ENCODE measurements at places on chromosomes 7 and 10. TPM values are rescaled to one million over a fixed set of nuclear protein-coding genes. Genes with fewer than 3 reads are reported as not detected.

GRCh38 chr7:158728911-158729645 lies 24.5 kb upstream of the NCAPG2 start:
- peaks cover 22% of the 10 kb centered on the region for H3K36me3 ChIP-seq
- no peak for DNase-seq
- peaks cover 10% of the 10 kb centered on the region for H3K4me1 ChIP-seq
- no peak overlapping the region for H3K4me3 ChIP-seq
- H3K27ac ChIP-seq: no peak overlapping the region

DNA sequence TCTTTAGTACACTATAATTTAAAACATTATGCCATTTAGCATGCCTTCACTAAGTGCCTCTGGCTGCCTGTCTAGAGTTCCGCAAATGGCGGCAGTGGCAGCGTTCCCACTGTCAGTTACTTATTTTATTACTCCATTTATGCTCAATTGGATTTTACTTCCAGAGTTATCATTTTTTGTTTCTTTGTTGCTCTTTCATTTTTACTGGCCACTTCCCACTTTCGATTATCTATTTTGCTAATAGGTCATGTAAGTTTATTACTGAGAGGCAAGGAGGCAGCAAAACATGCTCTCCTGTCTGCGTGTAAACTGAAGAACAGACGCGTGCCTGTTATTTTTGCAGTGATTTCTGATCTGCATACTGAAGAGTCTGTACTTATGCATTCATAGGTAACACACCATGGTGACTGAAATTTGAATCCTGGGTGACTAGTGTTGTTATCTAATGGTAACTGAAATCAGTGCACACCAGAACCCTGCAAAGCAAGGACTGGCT lies 23.1 kb downstream of the KDM7A start:
- H3K27me3 ChIP-seq: no peaks in the 10 kb centered on the region
- no peak for DNase-seq
- no peak overlapping the region for H3K4me3 ChIP-seq
- peaks cover 4% of the 10 kb centered on the region for H3K4me1 ChIP-seq

LIPM gene
- not detected for polyA plus RNA-seq

DNA sequence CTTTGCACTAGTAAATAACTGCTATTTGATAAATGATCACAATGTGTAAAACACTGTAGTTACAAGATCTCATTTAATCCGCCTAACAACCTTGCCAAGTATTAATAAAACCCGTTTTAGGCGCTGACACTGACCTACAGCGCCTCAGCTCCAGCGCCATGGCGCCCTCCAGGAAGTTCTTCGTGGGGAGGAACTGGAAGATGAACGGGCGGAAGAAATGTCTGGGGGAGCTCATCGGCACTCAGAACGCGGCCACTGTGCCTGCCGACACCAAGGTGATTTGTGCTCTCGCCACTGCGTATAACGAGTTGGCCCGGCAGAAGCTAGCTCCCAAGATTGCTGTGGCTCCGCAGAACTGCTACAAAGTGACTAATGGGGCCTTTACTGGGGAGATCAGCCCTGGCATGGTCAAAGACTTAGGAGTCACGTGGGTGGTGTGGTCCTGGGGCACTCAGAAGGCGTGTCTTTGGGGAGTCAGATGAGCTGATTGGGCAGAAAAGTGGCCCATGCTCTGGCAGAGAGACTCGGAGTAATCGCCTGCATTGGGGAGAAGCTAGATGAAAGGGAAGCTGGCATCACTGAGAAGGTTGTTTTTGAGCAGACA lies 1.1 kb upstream of the TNPO3 start:
- H3K4me3 ChIP-seq: no peak overlapping the region
- H3K27me3 ChIP-seq: no peaks in the 10 kb centered on the region
- no peaks in the 10 kb centered on the region for H3K36me3 ChIP-seq
- H3K27ac ChIP-seq: no peak overlapping the region
- DNase-seq: peak; percentile 35

PDE6C gene
- not detected for polyA plus RNA-seq
